Stimulated activated naive CD4-positive, alpha-beta T cell (primary cell): ENCODE measurements at places on chromosomes 2 and 18.

GRCh38 chr2:121219866-121220265 lies 65.1 kb downstream of the TFCP2L1 start:
- DNase-seq: no peak

GRCh38 chr18:57209713-57210106 lies 62.8 kb downstream of the BOD1L2 start:
- no peak for DNase-seq

- DNase-seq: no peak
These were observed 115.9 kb downstream of the AGAP1 start for GRCh38 chr2:235609746-235610145.

DNA sequence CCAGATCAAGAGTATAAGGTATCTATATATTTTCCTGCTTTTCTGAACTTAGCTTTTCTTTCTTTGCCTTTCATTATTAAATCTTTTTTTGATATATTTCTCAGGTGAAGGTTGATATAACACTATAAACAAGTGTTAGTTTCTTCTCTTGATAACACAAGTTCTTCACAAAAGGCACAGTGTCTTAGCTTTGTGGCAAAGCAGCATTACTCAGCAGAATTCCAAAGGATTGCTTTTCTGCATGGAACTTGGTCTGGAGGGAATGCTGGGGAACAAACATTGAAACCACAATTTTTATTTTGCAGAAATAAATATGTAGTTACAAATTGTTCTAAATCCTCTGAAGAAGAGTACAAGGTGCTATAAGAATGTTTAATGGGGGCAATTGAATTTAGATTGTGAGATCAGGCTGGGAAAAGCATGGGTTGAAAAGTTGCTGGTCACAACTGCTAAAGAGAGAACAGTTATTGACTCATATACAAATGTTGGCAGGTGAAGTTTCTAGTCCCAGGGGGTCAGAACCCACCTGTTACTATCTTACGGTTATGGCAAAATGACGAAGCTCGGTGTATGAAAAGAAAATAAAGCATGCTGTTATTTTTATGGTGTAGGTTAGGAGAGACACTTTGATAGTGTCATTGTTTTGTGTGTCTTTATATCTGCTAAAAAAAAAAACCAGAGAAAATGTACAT lies 68.2 kb downstream of the UBR3 start:
- DNase-seq: no peak

DNA sequence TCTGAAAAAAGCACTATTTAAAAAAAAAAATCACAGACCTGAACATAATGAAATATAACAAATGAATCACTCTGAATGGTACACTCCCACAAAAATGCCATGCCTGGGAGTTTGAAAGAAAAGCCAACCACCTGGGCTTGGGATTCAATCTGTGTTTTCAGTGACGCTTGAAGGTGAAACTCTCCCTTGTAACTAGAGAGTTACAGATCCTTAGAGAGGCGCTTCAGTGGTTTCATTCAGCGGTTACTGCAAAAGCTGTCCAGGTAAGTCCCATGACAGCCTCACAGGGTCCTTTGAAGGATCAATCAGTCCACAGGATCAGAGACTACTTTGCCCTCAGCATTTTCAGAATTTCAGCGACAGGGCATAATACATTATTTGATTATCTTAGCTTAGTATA lies 627.3 kb downstream of the IRS1 start:
- DNase-seq: no peak

GRCh38 chr2:219628235-219628985 lies 980 bp downstream of the SLC4A3 start:
- no peak for DNase-seq

DNA sequence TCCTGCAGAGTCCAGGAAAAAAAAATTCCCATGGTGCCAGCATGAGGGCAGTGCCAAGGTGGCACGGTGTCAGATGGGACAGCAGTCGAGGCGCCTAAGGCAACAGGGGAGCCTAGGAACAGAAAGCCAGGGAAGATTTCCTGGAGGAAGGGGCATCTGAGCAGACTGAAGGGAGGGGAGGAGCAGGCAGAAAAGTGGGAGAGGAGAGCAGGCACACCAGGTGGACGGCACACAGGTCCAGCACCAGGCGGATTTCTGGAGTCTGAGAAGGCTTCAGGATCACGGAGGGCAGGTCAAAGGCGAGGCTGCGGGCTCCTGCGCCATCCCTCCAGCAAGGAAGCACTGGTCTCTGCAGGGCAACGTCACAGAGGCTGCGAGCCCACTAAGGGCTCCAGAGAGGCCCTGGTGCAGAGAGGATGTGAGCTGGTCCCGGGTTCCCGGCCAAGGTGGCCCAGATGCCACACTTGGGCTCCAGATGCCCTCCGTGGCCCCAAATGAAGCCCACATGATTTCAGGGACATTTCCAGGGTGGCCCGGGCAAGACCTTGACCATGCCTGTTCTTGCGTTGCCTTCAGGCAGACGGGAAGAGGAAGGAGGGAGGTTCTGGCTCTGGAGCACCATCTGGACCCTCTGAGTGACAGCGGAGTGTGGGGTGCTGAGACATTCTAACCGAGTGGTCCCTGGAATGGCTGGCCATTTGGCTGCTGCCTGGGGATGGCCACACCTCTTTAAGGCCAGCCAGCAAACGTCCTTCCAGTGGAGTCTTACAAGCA lies 4.1 kb downstream of the HS6ST1 start:
- no peak for DNase-seq

GRCh38 chr2:209937893-209938292 lies 64.5 kb upstream of the RPE start:
- DNase-seq: no peak

- no peak for DNase-seq
These were observed 60.6 kb downstream of the SMAD7 start for GRCh38 chr18:48889981-48890762.

- DNase-seq: no peak
These were observed 63.3 kb downstream of the PXDN start for GRCh38 chr2:1681017-1681318.

- no peak for DNase-seq
These were observed 291.5 kb downstream of the SLC4A3 start for GRCh38 chr2:219918944-219919343.

DNA sequence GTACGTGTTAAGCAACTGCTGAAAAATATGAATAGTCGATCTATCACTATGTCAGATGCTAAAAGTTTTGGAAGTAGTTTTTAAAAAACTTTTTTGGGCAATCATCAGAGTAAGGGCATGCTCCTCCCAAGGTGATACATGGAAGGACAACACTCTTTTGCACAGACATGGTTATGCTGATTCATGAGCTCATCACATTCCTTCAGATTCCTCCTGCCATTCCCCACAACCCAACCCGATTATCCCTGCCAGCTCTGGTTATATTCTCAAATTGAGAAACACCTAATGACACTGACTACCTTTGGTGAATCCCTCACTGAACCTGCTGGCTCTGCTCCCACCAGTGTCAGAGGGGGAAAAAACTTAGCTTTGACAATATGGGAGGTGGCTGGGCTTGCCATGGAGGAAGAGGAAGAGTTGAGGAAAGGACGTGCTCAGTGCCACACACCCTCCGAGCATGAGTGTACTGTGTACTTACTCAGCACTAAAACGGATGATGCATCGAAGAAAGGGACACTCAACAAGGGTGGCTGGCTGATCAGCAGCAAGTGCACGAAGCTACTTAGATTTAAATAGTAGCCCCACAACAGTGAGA lies 83.9 kb upstream of the RNU4ATAC start:
- no peak for DNase-seq

DNA sequence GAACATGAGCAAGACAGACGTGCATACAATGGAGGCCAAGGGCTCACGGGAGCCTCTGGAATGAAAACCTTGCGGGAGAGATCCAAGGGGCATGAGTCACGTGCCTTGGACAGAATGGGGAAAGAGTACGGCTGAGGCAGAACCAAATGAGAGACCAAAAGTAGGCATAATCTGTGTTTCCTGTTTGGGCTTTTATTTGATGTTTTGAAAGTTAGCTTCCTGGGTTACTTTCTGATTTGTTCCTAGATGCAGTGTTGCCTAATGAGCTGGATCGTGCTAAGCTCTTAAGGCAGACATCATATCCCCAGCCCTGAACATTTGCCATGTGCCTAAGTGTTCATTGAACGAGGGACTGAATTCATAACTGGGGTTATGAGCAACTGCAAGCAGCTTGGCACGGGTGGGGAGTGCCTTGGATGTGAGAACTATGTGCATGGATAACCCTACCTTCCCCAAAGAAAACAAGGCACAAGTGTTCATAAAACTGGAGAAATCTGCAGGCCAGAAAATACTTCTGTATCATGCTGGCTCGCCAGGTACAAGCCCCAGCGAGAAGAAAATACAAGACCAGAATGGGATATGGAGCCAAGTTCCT lies 60.3 kb upstream of the RPL31 start:
- no peak for DNase-seq

DNA sequence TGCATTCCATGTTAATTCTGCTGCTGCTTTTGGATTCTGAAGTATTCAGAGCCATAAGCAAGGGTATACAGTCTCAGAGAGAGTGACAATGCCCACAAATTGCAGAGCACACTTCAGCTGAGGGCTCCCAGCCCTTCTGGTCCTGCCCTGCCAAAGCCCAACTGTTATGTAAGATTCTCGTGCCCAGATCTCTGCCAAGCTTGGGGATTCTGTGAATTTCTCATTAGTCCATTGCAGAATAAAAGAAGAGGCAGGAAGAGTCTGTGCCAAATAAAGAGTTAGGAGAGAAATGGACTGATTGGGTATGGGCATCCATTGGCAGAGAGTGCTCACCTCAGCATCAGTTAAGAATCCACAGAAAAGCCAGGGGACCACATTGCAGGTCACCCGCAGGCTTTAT lies 112.0 kb upstream of the PNPT1 start:
- DNase-seq: no peak

DNA sequence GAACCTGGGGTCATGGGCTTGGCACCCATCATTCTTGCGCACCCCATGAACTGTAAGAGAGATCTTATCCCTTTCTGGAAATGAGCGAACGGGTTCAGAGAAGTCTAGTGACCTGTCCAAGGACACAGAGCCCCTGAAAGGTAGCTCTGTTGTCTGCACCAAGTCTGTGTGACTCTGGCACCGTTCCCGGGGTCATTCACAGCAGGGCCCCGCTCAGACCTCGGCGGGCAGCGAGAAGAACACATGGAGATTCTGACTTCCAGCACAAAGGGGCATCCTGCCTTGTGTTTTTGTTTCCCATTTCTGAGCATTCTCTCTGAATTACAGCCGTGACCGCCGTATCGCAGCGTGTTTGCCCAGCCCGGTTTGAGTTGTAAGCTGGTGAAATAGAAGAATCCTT lies 231.7 kb downstream of the KLHL29 start:
- no peak for DNase-seq

DNA sequence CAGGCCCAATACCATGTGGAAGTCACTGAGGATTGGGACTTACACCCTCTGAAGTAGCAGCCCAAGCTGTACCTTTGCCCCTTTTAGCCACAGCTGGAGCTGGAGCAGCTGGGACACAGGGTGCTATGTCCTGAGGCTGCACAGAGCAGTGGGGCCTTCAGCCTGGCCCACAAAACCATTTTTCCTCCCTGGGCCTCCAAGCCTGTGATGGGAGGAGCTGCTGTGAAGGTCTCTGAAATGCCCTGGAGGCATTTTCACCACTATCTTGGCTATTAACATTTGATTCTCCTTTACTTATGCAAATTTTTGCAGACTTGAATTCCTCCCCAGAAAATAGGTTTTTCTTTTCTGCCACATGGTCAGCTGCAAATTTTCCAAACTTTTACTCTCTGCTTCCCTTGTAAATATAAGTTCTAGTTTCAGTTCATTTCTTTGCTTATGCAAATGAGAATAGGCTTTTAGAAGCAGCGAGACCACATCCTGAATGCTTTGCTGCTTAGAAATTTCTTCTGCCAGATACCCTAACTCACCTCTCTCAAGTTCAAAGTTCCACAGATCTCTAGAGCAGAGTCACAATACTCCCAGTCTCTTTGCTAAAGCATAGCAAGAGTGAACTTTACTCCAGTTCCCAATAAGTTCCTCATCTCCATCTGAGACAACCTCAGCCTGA lies 213.8 kb upstream of the MGAT5 start:
- DNase-seq: no peak

GRCh38 chr2:71930049-71930681 lies 217.5 kb downstream of the CYP26B1 start:
- DNase-seq: no peak

- no peak for DNase-seq
These were observed 148.7 kb downstream of the CALCRL start for GRCh38 chr2:187299122-187299906.

DNA sequence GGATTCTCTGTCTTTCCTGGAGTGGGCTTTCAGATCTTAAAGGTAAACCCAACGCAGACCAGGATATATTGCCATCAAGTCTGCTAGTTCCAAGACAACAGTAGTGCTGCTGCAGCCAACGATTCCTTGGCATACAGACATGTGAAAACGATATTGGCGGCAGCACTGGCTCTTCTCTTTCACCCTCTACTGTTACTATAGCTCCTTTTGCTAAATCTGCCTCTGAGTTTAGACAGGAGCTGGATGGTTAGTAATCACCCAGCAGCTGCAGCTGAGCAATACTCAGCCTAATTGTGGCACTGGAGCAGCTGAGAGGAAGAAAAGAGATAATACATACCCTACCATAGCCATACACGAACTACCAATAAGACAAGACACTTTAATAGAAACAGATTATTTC lies 4.0 kb downstream of the YES1 start:
- no peak for DNase-seq

DNA sequence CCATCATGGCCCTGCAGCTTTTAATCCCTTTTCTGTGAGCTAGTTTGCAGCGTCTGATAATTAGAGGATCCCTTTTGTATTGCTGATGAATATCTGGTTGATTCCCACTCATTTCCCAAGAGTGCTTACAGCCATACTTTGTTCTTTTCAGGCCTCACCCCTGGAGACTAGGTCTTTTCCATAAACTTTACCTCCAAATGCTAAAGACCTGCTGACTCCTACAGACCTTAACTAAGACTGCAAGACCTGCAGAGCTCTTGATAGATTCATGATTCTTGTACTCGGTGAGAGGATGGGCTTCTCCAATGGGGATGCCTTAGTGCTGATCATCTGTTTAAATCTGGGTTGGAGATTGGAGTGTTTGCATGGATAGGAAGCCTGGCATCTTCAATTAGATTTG lies 33.1 kb upstream of the DYNAP start:
- DNase-seq: no peak

- no peak for DNase-seq
These were observed 83.5 kb downstream of the MYO5B start for GRCh38 chr18:50111398-50111797.

DNA sequence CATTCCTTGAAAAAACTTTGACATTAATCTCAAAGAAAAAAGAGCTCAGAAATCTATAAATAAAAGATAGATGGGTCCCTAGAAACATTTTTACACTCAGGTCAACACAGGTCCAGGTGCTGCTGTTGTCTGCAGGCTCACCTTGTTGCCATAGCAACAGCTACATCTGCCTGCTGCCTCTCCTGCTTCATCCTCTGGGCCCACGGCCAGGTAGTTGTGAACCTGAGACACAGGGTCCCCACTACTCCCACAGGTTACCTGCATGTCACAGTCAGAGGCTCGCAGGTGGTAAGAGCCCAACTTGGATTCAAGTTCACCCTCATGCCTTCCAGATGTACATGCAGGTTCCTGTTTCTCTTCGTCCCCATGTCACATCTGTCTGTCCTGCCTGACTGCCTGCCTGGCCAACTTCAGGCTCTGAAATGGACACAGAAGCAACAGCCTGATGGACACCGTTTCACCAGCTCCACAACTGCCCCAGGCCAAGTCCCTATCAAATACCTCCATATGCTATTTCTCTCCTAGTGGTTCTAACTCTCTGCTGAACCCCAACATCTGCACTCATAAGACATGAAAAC lies 88.3 kb upstream of the SALL3 start:
- no peak for DNase-seq

- DNase-seq: no peak
These were observed 136.3 kb downstream of the TMEM17 start for GRCh38 chr2:62369541-62370202.

- no peak for DNase-seq
These were observed 42.6 kb upstream of the RAPGEF4 start for GRCh38 chr2:172693037-172693436.
